Foreskin keratinocyte (primary cell): ENCODE measurements at places on chromosomes 4 and X. TPM values are rescaled to one million over a fixed set of nuclear protein-coding genes. Genes with fewer than 3 reads are reported as not detected.

The CAPN6 gene
- 0.14 and 0.32 TPM in 2 replicates for total RNA-seq

GRCh38 chr4:125104616-125105015 lies 210.1 kb upstream of the FAT4 start:
- DNase-seq = no peak

The PNMA3 gene
- not detected in 2 replicates for total RNA-seq

DNA sequence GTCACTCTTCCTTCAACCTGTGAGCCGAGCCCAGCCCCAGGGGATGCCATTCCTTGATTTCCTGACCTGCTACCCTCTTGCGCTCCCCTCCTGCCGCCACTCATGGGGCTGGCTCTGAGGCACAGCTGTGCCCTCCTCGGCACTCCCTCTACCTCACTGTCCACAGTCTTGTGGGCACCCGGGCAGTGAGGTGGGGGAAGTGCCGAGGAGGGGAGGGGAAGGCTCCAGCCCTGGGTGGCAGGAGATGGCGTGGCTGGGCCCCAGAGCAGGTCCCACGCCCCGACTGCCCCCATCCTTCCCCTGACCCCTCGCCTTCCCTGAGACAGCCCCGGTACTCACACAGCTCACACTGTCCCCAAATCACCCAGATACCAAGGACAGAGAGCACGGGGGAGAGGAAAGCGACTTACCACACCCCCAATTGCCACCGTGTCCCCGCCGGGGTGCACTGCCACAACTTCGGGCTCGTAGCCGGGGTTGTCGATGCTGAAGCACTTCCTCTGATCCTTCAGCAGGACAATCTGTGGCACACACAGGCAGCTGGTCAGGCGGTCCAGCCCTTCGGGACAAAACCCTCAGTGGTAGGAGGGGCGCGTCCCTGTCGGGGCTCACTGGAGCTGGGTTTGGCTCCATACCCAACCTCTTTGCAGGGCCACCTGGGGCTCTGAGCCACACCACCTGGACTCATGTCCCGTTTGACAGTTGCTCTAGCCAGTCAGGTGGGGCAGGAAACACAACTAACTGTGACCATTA lies 37.9 kb downstream of the WDR1 start:
- DNase-seq = no peak

GRCh38 chr4:117455088-117455487 lies 369.7 kb upstream of the TRAM1L1 start:
- DNase-seq = no peak

The SPRY1 gene
- 1.3 and 2.8 TPM in 2 replicates for total RNA-seq

DNA sequence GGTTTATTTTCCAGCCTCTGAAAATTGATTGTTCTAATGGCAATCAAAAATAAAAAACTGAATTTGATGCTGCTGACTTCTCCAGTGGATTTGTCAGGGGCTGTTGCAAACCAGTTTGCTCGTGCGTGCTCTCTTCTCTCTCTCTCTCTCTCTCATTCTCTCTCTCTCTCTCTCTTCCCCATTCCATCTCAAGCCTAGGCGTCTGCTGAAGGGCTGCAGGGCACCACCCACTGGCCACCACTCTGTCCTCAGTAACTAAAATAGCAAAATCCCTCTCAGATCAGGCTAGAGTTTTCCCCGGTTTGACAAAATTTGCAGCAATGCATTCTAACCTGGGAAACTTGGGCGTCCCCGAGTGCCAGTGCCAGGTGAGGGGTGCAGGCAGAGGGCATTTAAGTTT lies 19.4 kb downstream of the NKX6-1 start:
- no peak for DNase-seq

The HSD17B13 gene
- 0.04 TPM in 1 of 2 replicates, not detected in the other for total RNA-seq

DNA sequence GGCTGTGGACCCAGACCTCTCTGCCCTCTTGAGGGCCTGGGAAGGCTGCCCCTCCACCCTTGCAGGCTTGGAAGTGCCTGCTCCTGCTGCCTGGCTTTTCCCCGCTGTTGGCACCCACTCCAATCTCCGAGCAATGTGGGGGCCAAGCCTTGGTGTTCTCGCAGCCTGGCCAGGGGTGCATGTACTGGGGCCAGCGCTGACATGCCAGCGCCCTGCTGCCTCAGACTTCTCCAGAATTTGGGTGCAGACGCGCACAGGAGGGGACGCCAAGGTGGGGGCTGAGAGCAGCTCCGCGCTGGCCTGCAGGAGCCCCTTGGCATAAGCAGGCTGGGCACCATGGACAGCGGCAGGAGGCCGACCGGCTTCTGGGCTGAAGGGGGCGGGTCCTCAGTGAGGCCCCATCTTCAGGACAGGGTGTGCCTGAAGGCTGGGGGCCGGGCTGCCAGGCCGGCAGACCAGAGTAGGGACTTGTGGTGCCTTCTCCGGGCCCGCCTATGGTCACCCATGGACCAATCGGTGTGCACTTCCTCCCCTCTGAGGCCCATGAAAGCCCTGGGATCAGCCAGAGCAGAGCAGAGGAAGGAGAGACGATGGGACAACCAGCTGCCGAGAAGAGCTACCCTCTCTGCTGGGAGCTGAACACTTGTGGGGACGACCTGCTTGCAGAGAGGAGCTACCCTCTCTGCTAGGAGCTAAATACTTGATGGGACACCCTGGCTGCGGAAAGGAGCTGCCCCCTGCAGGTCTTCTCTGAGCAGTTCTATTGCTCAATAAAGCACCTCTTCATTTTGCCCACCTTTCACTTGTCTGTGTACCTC lies 118.3 kb downstream of the DNAAF6 start:
- peak; percentile 1 for DNase-seq

GRCh38 chr4:137274404-137274803 lies 257.9 kb downstream of the PCDH18 start:
- no peak for DNase-seq

The FAM53A gene
- 0.74 and 1.3 TPM in 2 replicates for total RNA-seq

DNA sequence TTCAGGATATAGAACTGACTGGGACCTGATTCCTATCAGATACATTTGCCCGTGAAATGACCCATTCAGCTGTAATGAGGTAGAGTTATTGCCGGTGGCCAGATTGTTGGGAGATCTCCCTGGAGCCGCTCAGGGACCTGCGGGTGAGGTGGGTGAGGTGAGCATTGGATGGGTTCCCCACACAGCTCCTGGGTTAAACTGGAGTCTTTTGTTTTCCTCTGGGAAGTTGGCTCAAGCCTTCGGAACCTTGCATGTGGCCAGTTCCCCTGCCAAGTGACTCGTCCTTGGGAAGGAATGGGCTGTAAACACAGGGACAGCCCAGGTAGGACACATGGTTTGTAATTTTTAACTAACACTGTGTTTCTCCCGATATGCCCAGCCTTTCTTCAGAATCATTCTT lies 31.6 kb upstream of the KIT start:
- no peak for DNase-seq

The SPANXB1 gene
- not detected in 2 replicates for total RNA-seq

DNA sequence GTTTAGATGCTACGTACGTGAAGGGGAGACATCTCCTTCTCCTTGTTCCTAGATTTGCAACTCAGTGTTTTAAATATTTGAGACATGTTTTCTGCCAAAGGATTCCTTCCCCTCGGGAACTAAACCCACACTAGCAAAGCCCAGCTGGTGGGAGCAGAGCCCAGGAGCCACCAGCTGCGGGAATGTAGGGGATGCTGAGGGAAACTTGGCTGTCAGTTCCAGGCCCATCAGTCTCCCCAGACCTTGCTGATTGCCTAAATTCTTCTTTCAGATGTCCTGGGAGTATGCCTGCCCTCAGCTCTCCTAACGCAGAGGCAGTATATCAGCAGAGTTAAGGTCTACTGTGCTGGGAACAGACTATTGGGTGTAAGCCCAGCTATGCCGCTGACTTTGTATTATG lies 630.0 kb upstream of the TENM3 start:
- no peak for DNase-seq

- DNase-seq = no peak
Observed at GRCh38 chr4:88857588-88857987, 160.0 kb upstream of the NAP1L5 start.

GRCh38 chrX:5998901-5999300 lies 229.8 kb downstream of the NLGN4X start:
- no peak for DNase-seq

DNA sequence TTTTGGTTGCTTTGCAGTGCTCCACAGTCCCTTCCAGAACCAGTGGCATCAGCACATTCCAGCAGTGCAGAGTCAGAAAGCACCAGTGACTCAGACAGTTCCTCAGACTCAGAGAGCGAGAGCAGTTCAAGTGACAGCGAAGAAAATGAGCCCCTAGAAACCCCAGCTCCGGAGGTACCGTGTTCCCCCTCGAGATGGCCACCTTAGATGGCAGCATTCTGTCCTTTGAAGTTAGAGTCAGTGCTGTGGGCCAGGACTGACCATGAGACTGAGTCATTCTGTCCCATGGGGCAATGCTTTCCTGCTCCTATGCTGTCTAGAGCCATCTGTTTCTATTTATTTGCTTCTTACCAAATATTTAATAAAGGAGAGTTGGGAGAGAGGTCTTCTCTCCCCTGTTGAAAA lies 112.3 kb downstream of the KLHL8 start:
- DNase-seq = peak; percentile 45

DNA sequence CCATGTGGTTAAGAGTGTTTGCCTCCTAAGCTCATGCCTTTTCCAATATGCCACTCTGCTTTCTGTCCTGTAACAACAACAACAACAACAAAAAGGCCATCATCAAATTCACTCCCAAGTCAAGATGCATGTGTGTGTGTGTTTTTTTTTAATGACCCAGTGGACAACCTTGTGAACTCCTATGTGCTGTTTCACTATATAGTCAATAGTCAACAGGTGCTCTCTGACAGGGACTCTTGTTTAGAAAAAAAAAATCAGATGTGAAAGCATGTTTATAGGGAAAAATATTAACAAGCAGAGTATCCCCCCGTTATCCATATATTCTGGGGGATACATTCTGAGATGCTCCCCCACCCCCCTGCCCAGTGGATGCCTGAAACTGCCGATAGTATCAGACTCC lies 50.6 kb upstream of the BEND2 start:
- DNase-seq = no peak

DNA sequence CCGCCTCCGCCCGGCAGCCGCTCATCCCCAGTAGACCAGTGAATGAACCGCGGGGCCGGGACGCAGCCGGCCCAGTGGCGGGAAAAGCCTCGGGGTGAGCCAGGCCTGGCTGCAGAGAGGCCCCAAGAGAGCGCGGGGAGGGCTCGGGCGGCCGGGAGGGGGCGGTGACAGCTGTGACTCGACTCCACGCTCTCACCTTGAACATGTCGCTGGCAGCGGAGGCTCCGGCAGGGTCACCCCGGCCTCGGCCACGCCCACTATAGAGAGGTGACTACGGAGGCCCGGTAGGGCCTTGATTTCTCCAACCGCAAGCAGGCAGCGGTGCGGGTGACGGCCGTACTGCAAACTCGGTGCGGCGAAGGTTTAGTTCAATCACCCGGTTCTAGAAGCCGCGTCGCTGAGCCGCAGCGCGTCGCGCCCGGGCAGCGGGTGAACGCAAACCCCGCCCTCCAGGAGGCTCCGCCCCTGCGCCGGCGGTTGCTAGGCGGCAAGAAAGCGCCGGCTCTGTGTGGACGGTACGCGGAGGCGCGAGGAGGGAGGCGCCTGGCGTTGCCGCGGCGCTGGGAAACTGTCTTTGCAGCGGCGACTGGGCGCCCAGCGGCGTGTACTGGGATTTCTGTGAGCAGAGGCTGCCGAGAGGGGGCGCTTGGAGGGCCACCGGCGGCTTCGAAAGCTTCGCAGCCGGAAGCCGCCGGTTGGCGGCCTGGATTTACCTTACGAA lies at the start of the genes APOO and CXorf58:
Gene APOO (minus strand): TSS at position 441 of the 721 bp plus-strand sequence. CDS start 236 bp downstream, at position 205.
Gene CXorf58 (plus strand): TSS at position 509 of the 721 bp plus-strand sequence. CDS start 2,297 bp downstream, outside the sequence.
- peak; percentile 69 for DNase-seq

GRCh38 chr4:169361756-169362155 lies 91.0 kb upstream of the SH3RF1 start:
- DNase-seq = no peak

DNA sequence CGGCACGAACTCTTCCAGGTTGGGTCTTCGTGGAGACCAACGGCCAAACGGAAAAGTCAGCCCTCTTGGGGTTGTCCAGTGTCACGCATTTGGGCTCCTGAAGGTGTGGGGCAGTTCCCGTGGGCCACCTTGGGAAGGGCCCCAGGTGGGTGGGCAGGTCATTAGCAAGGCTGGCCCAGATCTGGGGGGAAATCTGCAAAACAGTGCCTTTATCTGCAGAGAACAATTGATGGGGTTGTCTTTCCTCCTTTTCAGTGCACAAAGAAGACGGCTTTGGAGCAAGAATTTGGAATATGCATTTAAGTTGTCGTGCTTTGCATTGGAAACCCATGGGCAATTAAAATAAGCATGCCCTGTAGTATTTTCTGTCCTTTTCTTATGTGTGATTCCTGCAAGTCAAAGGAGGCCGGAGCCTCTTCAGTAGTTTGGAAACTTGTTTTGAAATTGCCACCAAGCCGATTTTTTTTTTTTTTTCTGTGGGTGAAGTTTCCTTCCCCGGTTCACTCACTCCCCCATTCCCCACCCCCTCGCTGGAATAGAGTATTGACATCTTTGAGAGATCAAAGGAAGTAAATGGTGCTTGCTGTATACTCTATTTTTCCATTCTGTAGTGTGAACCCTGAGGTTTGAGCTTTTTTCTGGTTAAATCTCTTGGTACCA lies 9.8 kb downstream of the ZIC3 start:
- DNase-seq = no peak

The FAM9C gene
- total RNA-seq = not detected in 2 replicates

DNA sequence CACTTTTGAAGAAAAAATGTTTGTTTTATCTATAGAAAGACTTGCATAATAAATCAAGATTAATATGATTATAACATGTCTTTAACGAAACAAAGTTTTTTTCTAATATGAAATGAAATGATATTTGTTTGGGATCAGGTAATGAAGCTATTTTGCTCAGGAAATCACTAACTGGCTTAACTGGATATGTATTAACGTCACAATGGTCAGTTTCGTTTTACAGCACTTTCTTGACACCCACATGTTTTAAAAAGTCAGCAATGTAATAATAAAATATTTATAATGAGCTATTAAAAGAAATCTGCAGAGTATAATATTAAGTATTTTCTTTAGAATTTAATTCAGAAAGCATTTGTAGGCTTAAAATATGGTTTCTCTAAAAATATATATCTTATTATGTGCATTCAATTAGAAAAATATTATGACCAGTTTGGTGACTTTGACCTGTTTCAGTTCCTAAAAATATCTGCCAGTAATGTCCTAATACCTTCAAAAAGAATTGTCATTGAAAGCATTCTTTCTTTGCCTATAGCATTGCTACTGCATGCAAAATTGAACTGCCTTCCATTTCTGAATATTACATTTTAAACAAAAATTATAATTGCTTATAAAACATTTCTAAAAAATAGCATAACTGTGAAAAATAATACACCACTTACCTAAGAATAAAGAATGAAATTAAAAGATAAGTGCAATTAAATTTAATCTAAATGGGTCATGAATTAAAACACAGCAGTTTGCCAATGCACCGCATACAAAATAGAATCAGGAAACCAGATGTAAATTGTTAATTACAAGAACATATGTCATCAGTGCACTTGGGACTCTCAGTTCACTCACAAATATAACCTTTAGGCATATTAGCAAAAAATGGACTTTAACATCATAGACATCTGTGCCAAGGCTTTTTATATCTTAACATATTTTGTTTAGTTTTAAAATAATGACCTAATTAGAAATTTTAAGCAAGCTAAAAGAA lies 31.6 kb downstream of the TIGD2 start:
- no peak for DNase-seq

The FGFBP1 gene
- total RNA-seq = 1,075 and 1,699 TPM in 2 replicates

The EDA2R gene
- total RNA-seq = 1.7 and 2.9 TPM in 2 replicates

The RAB9B gene
- total RNA-seq = 0.11 and 0.17 TPM in 2 replicates

GRCh38 chr4:142551517-142552305 lies 294.4 kb downstream of the INPP4B start:
- no peak for DNase-seq

The METTL14 gene
- 21.8 and 27.4 TPM in 2 replicates for total RNA-seq

The ZFYVE28 gene
- 0.51 and 0.95 TPM in 2 replicates for total RNA-seq
